ENCODE measurements at places on chromosomes 3 and 15.
A peak's percentile ranks its signal among the peaks of the same experiment; 100 is the strongest.

DNA sequence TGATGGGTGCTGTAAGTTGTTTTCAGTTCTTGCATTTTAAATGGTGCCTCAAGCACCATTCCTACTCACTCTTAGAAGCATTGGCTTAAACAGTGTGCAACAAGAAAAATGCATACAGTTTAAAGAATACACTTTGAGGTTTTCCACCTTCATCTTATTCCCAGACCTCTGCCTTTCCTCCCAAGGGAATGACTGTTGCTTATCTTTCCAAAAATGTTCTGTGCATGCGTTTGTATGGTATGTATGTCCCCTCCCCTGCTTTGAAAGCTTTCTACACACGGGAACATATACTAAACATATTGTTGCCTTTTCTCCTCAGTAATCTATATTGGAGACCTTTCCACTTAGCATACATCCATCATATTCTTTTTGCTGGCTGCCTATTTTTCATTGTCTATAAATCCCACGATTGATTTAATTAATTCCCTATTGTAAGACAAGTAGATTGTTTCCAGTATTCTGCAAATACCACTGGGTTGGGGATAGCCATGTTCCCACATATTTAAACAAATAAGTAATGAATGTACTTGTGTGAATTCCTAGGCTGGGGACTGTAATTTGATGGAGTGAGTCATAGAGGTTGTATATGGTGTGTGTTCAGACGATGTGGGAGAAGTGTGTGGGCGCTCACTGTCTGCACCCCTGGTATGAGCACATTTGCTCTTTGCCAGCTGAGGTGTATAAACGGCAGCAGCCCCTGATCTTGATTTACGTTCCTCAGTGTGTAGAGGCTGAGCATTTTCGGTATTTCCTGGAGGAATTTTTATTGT is 5.8 kb downstream of the TRAK1 start:
- no peak for DNase-seq

DNA sequence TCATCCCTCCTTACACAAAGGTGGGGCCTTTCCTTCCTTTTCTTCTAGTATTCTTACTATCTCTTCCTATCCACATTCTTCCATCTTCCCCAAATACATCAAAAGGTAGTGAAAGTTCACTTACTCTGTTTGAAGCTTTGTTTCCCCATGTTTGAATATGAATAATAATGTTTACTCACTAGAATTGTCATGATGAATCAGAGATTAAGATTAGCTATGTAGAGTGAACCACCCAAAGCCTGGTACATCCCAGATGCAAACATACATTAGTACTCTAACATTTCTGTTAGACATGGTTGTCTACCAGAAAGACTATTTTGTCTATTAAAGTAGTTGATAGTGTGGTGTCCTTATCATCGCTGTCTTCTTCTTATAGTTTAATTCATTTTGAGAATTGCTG is 327.1 kb upstream of the TBC1D5 start:
- no peak for DNase-seq

GRCh38 chr3:150036780-150037179 is 66.1 kb upstream of the PFN2 start:
- no peak for DNase-seq

- DNase-seq = peak; percentile 60
Measured at GRCh38 chr15:100919481-100920405, 586 bp downstream of the LRRK1 start.

DNA sequence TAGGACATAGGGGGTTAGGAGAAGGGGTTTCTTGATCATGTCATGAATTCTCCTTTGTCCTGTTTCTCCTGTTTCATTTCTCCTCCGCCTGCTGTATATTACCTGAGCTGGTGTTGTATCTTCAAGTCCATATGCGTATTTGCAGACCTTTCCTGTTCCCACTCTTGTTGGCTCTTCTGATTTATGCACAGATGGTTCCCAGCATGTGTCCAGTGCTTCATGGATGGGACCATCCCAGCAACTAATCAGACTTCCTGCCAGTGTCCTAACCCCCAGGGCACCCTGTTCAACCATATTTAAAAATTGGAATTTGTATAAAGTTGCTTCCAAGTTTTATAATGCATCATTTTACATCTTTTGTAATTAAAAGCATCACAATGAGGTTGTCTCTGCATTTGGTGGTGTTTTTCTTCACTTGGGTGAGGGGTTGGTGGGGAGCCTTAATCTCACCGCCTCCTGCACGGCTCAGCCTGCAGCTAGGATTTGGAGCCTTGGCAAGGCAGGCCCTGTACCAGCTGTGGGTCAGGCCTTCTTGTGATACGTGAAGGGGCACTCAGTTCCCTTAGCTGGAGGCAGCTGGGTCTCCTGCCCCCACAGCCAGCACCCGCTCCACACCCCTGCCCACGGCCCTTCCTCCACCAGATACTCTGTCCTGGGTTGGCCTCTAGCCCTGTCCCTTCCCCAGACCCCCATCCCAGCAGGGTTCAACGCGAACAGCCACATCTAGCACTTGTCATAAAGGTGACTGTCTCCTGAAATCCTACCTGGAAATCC is 72.0 kb upstream of the BLM start:
- DNase-seq = no peak

DNA sequence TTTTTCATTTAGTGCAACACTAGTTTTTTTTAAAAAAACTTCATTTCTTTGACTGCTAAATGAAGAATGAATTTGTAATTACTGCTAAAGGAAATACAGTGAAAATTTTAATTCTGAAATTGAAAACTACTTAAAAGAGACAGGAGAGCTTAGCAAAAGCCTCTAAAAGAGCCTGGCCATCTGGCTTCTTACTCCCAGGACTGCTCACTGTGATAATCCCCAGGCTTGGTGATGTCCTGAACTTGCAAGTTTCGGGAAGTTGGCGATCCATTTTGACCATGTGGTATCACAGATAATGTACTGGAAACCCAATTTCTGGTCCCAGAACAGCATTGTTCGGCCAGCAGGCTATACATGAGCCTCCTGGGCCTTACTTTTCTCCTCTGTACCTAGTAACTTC is 292.1 kb downstream of the FGF12 start:
- DNase-seq = no peak

- DNase-seq = no peak
Measured at GRCh38 chr15:81911022-81911971, 134.5 kb downstream of the MEX3B start.

- DNase-seq = no peak
Measured at GRCh38 chr15:83323296-83323711, 38.8 kb upstream of the BNC1 start.

GRCh38 chr15:60395276-60396011 is 2.3 kb downstream of the ANXA2 start:
- no peak for DNase-seq

GRCh38 chr15:77167406-77167805 is 96.5 kb upstream of the TSPAN3 start:
- no peak for DNase-seq

Data from GM13976 (cell line).